Activated CD8-positive, alpha-beta T cell treated with anti-CD3 and anti-CD28 coated beads, Interleukin-2, amount 10 ng/mL, durations not matched to agents 7 days and 5 days (primary cell): ENCODE measurements at places on chromosomes 5 and 9.
A peak's percentile ranks its signal among the peaks of the same experiment; 100 is the strongest.

GRCh38 chr9:126860077-126860756 lies at the start of gene ZBTB34:
ZBTB34 (plus strand) TSS chr9:126860639; CDS start chr9:126879400, 18,761 bp downstream.
- peak; percentile 80 for DNase-seq

- no peak for DNase-seq
Observed at GRCh38 chr5:67214707-67215447, 18.3 kb upstream of the CD180 start.

GRCh38 chr5:151107738-151108520 lies 27.1 kb upstream of the TNIP1 start:
- DNase-seq = no peak

GRCh38 chr5:139579-140442 lies 47.8 kb downstream of the PLEKHG4B start:
- no peak for DNase-seq

DNA sequence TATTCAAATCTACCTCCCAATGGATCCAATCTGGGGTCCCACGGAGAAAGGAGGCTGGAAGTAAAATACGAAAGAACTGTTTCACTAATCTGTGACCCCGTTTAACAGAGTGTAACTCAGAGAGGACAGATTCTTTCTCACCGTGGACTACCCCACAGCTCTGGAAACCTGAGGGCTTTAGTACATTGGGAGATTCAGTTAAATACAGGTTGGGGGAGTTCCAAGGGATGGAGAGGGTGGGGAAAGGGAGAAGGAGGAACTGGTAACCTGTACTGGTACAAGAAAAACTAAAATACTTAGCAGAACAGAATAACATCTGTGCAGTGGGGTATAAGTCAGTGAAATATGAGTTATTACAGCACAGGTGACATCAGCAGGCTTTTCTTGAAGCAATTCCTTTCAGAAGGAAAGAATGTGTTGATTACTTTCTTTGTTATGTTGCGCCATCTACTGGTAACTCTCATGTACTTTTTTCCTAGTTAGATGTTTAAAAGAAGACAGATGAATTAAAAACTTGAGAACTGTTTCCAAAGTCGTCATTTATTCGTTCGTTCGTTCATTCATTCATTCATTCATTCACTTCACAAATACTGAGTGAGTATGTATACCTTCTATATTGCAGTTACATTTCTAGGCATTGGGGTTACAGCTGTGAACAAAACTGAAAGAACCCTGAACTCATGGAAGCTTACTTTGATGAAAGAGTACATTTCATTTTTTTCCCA lies 30.0 kb upstream of the STOM start:
- DNase-seq = no peak

GRCh38 chr9:99822109-99822805 lies 572 bp downstream of the NR4A3 start:
- peak; percentile 64 for DNase-seq

- DNase-seq = no peak
Observed at GRCh38 chr5:19270153-19270552, 717.8 kb downstream of the CDH18 start.

- DNase-seq = peak; percentile 22
Observed at GRCh38 chr5:34499001-34499734, 157.0 kb upstream of the RAI14 start.

GRCh38 chr9:93786204-93786603 lies 169.0 kb downstream of the BARX1 start:
- DNase-seq = no peak

DNA sequence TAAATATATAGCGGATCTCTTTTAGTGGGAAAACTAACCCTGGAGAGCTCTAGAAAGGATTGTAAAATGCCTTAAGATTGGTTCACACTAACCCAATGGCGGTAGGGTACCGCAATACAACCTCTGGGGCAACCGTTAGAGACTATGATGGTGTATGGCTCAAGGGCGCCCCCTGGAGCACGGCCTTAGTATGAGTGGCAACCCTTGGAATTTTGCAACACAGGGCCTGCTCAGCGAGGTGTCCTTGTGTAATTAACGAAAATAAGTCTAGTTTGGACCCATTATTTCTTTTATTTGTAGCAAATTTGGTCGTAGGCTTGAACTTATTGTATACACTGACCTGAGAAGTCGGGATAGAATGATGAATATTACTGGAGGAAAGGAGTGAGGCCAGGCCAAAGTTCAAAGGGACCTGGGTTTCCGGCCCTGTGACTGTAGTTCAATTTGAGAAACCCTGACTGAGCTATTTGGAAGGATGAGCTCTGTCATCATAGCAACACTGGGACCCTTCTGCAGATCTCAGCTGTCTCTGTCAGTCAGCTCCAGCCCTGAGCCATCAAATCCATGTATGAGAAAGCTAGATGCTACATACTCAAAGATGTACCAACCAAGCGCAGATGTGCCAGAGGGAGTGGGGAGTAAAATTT lies 54.8 kb downstream of the CAMK4 start:
- DNase-seq = peak; percentile 90

DNA sequence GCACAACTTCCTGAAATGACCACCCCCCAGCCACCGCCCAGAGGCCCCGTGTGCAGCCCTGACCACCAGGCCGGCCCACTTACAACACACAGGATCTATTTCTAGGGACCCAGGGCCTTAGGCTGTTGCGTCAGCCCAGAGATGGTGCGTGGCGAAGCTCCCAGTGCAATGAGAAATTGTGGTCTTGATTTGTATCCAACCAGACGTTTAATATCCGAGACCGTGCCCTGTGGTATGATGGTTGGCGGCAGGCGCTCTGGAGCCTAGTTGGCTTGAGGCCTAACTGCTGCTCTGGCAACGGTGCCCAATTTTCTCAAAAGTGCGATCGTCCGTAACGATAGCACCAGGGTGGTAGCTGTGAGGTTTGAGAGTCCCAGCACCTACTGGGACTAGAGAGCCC lies 32.6 kb upstream of the SLC6A19 start:
- no peak for DNase-seq

DNA sequence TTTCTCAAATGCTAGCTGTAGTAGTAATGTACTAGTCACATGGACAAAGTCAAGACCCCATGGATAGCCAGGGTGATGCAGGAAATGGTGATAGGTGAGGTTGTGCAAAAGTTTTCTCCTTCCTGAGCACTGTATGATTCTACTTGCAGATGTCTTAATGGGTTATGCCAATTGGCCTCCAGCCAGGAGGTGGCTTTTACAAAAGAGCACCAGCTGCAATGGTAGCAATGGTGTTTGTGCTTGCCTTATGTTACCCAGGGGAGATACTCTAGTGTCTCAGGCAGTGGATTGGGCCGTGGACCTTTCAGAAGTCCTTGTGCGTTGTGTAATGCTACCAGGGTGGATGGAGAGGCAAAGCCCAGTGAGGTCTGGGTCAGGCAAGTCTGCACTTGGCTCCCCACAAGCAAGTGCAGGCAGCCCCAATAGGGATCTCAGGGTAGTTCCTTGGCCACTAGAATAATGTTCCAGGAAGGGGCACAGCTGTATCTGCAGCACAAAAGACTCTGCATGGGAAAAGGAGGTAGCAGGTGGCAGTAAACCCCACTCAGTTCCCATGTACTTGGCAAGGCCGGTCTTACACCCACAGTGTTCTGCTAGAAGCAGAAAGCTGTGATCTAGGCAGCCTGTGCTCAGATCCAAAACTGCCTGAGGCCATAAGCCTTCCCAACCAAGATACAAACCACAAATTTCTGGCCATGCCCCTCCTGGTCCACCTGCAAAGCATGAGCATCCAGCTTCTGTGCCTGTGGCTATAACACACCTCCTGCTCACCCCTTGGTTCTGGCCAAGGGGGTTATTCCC lies 46.4 kb upstream of the EDIL3 start:
- DNase-seq = no peak

DNA sequence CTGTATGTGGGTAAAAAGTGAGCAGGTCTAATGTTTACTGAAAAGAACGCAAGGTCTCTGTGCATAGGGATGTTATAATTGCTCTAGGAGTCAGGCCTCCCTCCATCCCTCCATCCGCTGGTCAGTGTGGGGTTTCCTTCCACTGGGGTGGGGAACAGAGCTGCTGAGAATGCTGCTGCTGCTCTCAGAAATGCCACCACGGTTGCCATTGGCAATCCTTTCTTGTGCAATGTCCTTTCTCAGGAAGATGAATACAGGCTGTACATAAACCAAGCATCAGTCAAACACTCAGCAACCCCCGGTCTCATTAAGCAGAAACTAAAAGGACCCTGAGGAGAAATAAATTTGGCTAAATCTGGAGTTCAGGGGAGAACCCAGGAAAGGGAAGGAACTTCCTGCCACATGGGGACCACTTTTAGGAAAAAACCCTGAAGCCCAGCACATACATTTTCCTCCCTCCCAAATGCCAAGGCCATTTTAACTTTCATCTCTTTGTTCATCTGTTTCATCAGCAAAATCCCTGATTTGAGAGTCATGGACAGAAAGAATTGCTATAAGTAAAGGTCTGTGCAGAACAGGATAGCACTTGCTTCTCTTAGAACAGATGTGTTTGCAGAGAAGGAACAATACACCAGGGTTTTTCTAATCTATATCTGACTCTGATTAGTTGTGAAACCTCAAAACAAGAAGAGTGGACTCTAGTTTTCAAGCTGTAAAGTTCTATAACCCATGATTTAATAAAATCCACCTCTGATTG lies 70.4 kb upstream of the SLC1A3 start:
- DNase-seq = no peak

DNA sequence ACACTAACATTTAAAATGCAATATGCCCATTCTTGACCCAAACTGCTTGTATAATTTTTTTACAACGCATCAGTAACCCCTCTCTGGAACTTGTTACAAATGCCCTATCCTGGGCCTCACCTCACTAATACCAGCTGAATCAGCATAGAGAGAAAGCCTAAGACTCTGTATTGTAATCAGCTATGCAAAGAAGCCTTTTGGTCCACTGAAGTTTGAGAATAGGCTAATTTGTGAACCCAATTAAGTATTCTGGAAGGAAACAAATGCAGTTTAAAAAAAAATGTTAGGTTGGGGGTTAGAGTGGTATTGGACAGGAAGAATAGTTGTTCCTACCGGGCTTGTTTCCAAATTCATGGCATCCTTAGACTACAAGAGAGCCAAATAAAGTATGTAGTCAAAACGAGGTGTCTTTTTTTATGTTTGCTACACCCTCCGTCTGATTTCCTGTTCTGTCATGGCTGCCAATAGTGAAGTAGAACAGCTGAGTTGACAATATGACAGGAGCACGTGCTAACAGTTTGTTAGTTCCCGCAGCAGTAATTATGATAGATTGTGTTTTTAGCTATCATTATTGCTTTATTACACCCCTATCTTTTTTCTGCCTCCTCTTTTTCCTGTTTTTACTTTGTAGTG lies 1048.7 kb upstream of the NUDT12 start:
- no peak for DNase-seq

DNA sequence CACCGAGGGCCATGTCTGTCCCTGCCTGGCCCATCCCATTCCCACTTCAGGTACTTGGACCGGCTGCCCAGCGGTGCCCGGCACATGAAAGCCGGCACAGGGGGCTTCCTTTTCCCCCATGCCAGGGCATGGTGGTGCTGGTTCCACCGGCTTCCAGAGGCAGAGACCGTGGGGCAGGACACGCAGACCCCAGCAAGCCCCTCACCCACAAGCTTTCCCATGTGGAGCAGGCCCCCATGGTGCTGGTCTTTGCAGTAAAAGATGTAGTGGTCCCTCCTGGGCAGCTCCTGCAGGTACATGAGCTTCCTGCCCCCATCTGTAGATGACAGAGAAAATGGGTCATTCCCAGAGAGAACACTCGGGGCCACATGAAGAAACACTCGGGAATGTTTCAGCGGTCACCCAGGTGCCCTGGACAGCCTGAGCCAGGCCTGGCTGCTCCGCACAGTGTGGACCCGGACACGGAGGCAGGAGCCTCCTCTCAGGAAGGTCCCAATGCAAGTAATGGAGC lies 2.0 kb downstream of the OBP2B start:
- DNase-seq = no peak

DNA sequence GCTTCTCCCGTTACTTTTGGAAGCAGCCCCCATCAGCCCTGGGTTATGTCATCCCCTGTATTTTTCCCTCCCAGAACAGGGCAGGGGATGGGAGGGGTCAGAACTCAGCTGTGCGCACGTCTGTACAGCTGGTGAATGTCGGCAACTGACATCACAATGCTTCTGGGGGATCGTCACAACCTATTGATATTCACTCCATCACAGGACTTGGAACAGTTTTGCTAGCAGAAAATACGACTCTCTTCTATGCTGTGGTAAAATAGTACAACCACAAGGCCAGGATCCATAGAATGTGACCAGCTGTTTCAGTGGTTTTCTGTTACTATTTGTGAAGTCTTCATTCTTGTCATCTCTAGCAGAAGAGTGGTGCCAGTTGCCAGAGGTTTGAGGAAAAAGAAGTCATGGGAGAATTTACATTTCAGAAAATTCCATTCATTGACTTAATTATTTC lies 77.1 kb upstream of the KLF4 start:
- no peak for DNase-seq

- DNase-seq = no peak
Observed at GRCh38 chr5:54964405-54964804, 21.0 kb downstream of the ESM1 start.

DNA sequence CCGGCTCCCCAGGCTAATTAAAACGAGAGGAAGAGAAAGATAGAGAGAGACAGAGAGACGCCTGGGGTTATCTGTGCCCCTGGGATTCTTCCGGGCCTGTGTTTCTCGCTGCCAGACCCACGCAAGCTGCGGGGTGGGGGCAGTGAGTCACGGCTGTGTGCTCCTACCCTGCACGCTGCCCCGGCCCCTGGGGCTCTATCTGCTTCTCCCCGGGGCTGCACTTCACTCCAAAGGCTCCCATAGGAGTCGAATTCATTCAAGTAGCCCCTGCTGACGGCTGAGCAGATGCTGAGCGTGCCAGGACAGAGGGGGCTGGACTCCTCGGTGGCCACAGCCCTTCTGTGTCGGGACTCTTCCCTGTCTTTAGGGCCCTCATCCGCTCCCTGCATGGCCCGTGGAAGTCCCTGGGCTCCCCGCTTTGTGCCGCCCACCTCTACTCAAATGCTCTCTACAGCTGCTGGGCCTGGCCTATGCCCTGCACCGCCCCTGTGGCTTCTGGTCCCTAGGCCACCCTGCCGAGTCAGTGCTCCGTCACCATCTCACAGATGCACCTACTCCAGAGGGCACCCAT lies 22.8 kb downstream of the SARDH start:
- DNase-seq = no peak

- no peak for DNase-seq
Observed at GRCh38 chr9:14251154-14252071, 62.5 kb downstream of the NFIB start.

GRCh38 chr5:35408146-35408545 lies 177.9 kb upstream of the PRLR start:
- no peak for DNase-seq

DNA sequence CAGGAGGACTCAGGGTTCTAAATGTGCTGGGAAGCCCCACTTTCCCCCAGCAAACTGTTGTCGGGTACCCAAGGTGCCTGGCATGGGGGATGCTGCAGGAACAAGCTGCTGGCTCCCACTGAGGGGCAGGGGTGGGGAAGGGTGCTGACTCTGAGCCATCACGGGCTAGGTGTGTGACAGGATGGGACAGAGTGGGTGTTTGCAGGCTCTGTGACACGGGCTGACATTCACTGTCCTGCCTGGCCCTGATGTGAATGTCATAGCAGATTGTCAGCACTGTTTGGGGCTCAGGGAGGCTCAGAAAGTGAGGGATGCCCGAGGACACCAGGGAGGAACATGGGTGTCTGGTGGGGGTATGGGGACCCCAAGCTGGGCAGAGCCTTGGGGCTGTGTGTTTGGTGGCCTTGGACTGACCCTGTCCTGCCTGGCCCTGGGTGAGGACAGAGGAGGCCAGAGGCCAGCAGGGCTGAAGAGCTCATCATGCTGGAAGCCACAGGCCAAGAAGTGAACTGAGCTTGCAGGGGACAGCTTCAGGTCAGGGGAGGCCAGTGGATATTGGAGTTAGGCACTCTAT lies 20.6 kb downstream of the WNK2 start:
- no peak for DNase-seq

GRCh38 chr9:82418334-82418733 lies 429.8 kb downstream of the SPATA31D1 start:
- DNase-seq = no peak

- DNase-seq = no peak
Observed at GRCh38 chr9:107636571-107637381, 147.2 kb upstream of the KLF4 start.
